ENCODE measurements at places on chromosomes 5 and 9. TPM values are rescaled to one million over a fixed set of nuclear protein-coding genes. Genes with fewer than 3 reads are reported as not detected.

- DNase-seq, result peak; percentile 61
Observed at GRCh38 chr9:63816751-63817621, 1468.0 kb downstream of the FOXD4L5 start.

DNA sequence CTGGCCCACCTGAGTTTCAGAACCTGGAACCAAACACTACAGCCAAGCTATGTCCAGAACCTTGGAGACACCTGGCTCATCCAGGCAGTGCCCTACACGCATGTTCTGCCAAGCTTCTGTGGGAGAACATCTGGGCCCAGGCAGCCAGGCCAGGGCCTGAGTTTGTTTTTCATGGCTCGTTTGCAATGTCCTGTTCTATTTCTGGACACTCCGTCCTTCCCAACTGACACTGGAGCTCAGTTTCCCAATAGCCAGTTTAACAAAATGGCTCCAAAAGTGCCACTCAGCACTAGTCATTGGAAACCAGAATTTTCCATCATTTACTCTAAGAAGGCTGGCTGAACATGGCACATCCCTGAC is 38.6 kb downstream of the SH3RF2 start:
- no peak for DNase-seq

DNA sequence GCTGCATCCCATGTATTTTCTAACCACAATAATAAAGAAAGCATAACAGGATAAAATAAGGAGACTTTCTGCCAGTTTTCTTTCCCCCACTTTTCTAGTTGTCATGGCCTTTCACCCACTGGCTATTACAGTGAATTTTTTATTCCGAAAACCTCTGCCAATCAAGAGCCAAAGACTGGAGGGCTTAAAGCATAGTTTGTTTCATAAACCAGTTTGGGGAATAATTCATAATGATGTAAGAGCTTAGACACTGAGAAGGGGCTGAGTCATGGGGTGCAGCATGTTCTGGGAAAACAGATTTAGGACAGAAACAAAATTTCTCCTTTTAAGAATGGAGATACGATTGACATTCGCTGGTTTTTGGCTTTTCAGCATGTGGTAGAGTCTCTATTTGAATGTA is 4.4 kb upstream of the GLIPR2 start:
- DNase-seq, result peak; percentile 82

The TLX3 gene
- not detected for total RNA-seq

The ZNF462 gene
- total RNA-seq, result 6.8 TPM
